ENCODE measurements at places on chromosomes 1 and 21.

- H3K4me1 ChIP-seq = peaks cover 3% of the 10 kb centered on the region
- no peak overlapping the region for H3K4me3 ChIP-seq
- H3K27ac ChIP-seq = no peak overlapping the region
- DNase-seq = no peak
- H3K36me3 ChIP-seq = no peaks in the 10 kb centered on the region
Observed at GRCh38 chr21:44425895-44426662, 29.2 kb upstream of the LRRC3 start.

DNA sequence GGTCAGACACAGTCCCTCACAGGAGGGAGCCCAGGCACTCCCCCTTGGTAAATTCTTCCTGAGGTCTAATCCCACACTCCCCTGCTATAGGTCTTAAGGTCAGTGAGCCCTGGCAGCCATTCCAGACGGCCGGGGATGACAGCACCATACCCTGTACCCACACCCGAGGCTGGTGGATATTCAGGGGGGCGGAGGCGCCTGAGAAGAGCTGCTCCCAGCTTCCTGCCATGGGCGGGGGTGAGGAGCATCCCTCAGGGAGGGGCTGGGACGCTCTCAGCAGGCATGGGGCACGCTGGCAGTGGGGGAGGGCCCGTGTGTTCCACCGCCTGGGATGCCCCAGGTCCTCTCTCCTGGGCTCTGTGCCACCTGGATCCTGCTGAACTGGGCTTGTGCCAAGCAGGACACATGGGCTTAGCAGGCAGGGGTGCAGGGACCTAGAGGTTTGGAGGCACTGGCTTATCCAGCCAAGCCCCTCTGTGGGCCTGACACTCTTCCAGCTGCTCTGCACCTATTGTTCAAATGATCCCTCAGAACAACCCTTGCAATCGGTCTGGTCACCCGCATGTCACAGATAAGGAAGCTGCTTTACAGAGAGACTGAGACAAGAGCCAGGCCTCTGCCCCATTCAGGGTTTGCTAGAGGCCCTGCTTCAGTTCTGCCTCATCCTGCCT is 5.7 kb upstream of the ADGRB2 start:
- no peaks in the 10 kb centered on the region for H3K36me3 ChIP-seq
- no peak overlapping the region for H3K27ac ChIP-seq
- no peaks in the 10 kb centered on the region for H3K27me3 ChIP-seq
- peak; percentile 87 for DNase-seq
- no peak overlapping the region for H3K4me3 ChIP-seq
- H3K4me1 ChIP-seq = peaks cover 82% of the 10 kb centered on the region

GRCh38 chr1:41396084-41396483 is 34.9 kb downstream of the FOXO6 start:
- peaks cover 4% of the 10 kb centered on the region for H3K4me1 ChIP-seq
- H3K4me3 ChIP-seq = no peak overlapping the region

GRCh38 chr1:221794079-221794670 is 52.3 kb upstream of the DUSP10 start:
- H3K36me3 ChIP-seq = no peaks in the 10 kb centered on the region
- H3K27me3 ChIP-seq = no peaks in the 10 kb centered on the region
- DNase-seq = no peak
- no peak overlapping the region for H3K27ac ChIP-seq
- H3K4me3 ChIP-seq = no peak overlapping the region

- H3K4me3 ChIP-seq = no peak overlapping the region
- H3K27me3 ChIP-seq = peaks cover 17% of the 10 kb centered on the region
- no peak overlapping the region for H3K27ac ChIP-seq
- DNase-seq = no peak
- H3K36me3 ChIP-seq = no peaks in the 10 kb centered on the region
Observed at GRCh38 chr1:181202986-181203555, 114.6 kb downstream of the IER5 start.
